ENCODE measurements at places on chromosomes 1 and 21.
A peak's percentile ranks its signal among the peaks of the same experiment; 100 is the strongest.

DNA sequence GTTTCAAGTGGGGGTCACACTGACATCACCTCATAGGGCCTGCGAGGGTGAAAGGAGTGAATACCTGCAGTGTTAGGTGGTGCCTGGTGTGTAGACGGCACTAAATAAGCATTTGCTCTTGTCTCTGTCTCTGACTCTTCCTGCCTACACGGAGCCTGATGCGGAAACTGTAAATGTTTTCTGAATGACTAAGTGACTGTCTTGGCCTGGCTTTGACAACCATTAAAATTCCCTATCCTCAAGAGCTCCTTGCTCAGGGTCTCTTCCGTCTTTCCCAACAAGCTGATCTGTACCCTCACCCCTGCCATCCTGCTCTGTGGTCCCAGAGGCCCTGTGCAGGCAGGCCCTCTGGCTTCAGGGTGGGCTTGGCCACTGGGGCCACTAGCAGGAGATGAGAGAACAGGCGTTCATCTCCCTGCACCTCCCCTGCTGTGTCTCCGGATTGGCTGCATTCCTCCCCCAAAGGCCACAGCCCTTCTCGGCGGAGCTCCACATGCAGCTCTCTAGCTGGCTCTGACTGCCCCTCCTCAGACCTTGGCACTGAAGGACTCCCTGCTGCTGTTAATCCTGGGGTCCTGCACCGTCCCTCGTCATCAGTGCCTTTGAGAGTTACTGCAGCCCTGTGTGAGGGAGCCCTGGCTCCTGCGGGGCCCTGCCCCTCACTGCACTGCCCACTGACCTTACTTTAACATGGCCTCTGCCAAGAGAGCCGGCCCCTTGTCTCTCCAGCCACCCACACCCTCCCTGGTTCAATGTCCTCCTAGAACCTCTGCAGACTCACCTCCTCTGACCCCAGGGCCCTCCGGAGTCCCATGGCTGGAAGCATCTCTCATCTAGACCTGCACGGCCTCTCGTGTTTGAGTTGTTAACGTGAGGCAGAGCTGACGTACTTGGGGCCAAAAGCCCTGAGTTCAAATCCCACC, 211.1 kb downstream of the MATN1 start:
- DNase-seq = no peak

GRCh38 chr21:29164323-29164942, 34.0 kb downstream of the MAP3K7CL start:
- DNase-seq = peak; percentile 22

GRCh38 chr1:63893976-63894375, 120.2 kb downstream of the ROR1 start:
- DNase-seq = no peak

GRCh38 chr21:29613021-29613420, 314.3 kb downstream of the BACH1 start:
- no peak for DNase-seq

- no peak for DNase-seq
These were observed 72.8 kb downstream of the RHOU start for GRCh38 chr1:228807904-228808605.
